ENCODE measurements at places on chromosomes 6 and 20.

DNA sequence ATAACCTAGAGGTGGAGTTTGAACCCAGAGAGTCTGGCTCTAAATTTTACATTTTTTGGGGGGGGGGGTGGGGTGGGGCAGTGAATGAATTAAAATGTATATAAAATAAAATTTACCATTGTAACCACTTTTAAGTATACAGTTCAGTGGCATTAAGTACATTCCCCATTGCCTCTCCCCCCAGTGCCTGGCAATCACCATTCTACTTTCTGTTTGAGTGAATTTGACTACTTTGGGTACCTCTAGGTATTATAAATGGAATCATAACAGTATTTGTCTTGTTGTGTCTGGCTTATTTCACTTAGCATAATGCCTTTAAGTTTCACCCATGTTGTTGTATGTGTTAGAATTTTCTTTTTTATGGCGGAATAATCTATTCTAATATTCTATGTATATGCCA, 2.7 kb downstream of the FAM110A start:
- DNase-seq, result no peak

DNA sequence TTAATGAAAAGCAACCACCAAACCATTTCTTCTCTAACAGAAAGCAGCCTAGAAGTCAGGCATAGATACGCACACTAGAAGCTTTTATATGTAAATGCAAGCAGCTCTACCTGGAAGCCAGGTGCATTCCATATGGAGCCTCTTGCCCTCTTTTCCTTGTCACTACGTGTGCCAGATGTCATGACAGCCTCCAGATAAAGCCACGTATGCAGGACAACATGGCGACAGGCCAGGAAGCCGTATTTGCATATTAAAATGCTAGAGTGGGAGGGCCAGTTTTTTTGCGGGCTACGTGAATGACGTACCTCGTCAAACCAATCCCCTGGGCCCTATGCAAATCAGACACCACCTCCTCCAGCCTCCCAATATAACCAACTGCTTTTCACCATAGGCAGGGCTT, 308.1 kb upstream of the SPTLC3 start:
- no peak for DNase-seq

DNA sequence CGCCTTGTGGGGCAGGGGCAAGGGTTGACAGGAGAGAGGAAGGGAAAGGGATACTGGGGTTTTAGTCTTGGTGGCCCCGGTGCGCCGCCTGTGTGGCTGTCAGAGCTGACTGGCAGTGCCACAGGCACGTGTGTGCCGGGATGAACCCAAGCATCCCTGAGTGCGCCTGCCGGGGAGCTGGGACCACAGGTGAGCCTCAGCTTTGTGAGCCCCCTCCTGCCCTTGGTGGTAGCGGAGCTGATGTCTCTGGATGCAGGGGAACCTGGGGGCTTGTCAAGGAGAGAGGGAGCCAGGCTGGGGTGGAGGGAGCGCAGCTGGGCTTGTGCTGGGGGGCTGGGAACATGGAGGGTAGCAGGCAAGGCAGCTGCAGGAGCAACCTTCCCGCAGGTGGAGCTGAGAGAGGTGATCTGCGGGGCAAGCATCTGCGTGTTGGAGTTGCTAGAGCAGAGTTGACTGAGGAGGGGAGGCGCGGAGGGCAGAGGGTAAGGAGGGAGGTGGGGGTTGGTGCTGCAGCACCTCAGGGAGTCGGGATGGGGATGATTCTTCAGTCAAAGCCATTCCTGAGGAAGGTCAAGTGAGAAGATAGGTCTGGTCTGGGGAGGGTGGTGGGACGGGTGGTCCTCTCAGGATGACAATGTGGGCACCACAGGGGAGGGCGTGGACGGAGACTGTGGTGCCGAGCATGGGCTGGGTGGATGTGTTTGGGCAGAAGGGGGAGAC, 28.1 kb downstream of the PYGB start:
- DNase-seq, result no peak

GRCh38 chr6:46914279-46914810, 7.4 kb downstream of the ADGRF5 start:
- no peak for DNase-seq

- DNase-seq, result no peak
Observed at GRCh38 chr6:85975957-85976356, 333.3 kb upstream of the SYNCRIP start.

DNA sequence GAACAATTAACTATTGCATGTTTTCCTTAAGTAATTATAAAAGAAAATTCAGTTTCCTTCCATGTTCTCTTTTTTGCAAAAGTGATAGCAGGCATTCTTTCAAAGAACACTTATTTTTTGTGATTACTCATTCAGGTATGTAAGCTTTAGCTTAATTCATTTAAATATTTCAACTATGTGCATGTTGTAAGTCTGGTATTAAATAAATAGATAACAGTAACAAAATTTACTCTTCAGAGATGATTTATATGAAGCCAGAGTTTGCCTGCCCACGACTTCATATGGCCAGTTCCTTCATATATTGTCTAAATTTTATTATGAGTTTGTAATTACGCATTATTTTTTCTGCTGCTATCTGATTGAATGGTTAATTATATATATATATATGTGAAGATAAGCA, 110.9 kb downstream of the ADGRG6 start:
- no peak for DNase-seq

DNA sequence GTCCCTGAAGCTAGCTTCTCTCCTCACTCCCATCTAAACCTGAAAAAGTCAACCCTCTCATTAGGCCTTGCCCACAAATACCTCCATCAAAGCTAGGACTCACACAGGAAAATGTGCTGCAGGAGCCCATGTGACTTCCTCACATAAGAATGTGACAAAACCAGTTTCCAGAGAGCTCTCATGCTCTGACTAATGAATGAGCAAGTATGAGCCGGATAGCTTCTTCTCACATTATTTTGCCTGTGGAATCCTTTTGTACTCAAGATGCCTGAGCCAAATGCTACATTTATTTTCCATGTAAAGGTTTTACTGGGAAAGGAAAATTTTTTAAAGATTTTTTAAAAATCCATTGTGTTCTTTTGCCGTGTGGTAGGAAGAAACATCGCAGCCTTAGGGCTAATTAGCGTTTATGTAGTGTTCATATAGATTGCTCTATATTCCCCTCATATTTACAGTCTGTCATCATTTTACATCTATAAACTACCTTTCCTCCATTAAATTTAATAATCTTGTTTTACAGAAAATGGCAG, 68.6 kb upstream of the CCN6 start:
- DNase-seq, result no peak

DNA sequence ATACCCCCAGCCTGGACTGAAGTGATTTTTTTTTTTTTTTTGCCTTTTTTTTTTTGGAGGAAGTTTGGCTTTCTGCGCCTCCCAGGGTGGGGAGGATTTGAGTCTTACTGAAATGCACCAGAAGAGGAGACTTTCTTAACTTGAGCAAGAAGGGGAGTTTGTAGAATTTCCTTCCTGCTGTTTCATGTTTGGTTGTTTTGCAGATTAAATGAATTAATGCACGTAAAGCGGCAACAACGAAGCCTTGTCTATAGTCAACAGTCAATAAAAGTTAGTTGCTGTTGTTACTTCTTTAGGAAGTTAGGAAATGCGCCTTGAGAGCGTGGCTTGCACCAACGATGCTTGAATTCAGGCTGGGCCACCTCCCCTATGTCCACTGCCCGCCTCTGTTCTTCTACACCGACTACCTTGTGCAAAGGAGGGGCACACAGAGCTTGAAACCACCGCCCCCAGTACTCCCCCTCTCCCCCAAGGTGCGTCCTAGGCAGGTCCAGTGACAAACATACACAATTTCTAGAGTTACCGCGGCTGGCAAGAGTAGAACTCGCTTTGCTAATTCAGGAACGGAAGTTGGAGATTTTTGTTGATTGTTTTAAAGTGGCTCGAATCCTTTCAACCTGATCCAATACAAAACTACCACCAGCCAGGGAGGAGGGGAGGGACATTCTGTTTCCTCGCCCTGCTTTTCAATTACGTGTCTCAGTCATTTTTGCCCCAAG, 830 bp upstream of the CYP24A1 start:
- no peak for DNase-seq

- no peak for DNase-seq
Observed at GRCh38 chr6:170212051-170212756, 78.7 kb downstream of the DLL1 start.

- DNase-seq, result no peak
Observed at GRCh38 chr6:53282741-53283140, 66.0 kb downstream of the ELOVL5 start.

- no peak for DNase-seq
Observed at GRCh38 chr20:50439539-50440453, 70.4 kb upstream of the PTPN1 start.

- no peak for DNase-seq
Observed at GRCh38 chr6:91132461-91132860, 545.6 kb upstream of the MAP3K7 start.

GRCh38 chr6:89199579-89199978, 17.6 kb downstream of the GABRR1 start:
- no peak for DNase-seq

GRCh38 chr6:106192824-106193223, 106.7 kb downstream of the PRDM1 start:
- DNase-seq, result no peak

GRCh38 chr20:51955756-51956155, 153.4 kb upstream of the SALL4 start:
- DNase-seq, result no peak

DNA sequence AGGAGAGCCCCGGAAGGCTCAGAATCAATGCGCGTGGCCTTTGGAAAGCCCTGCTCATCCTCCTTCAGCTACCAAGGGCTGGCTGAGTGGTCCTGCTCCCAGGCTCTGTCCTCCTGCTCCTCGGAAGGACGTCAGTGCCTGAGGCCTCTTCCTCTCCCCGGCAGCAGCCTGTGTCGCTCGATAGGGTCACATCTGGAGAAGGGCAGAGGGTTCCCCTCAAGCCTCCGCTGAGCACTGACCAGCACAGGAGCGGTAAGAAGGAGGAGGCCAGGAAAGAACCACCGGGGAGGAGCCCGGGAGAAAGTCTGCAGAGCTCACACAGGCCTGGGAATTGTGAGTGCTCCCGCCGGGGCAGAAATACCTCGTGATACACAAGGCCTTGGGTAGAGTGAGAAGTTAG, 21.2 kb downstream of the KIF25 start:
- DNase-seq, result no peak

DNA sequence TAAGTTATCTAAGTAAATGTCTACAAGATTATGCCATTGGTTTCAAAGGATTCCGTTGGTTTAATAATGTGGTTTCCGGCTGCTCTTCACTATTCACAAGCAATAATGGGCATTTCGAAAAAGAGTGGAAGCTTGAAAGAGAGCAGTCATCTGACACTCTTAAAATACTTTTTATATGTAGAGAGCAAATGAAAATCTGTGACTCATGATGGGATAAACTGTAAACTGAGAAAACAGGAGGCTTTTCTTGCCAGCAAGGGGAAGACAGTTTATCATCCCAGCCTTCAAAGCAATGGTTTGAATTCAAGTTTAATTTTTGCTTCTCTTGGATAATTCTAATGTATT, 145.7 kb downstream of the KHDC1L start:
- peak; percentile 80 for DNase-seq

DNA sequence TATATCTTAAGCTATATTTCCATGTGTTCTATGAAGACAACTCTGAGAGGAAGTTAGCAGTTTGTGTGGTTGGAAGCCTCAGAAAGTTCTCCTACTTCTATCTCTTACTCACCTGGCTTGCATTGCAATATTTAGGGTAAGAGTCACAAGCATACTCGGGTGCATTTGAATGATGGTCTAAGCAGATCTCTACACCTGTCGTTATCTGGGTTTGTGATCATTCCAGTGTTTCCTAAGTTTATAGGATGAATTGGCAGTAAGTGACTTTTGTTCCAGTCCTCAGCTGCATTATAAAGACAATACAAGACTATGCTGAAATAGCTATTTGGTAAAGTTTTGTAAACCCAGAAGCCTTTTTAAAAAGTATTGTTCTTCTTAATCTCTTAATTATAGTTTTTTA, 36.9 kb downstream of the CBFA2T2 start:
- DNase-seq, result no peak

DNA sequence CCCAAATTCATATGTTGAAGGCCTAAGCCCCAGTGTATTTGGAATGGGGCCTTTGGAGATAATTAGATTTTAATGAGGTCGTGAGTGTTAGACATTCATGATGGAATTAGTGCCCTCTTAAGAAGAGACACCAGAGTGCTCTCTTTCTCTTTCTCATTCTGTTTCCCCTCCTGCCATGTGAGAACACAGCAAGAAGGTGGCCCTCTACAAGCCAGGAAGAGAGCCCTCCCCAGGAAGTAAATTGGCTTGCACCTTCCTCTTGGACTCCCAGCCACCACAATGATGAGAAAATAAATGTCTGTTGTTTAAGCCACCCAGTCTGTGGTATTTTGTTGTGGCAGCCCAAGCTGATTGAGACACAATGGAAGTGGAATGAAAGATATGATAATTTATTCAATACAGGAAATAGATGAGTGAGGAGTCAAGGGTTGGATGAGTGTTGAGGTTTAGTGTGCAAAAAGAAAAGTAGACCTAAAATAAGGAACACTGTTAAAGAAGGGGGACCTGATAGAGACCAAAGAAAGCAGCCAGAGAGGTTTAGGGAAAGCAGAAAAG, 25.9 kb upstream of the ATXN1 start:
- no peak for DNase-seq

- DNase-seq, result no peak
Observed at GRCh38 chr6:37585523-37585905, 85.8 kb upstream of the CCDC167 start.

DNA sequence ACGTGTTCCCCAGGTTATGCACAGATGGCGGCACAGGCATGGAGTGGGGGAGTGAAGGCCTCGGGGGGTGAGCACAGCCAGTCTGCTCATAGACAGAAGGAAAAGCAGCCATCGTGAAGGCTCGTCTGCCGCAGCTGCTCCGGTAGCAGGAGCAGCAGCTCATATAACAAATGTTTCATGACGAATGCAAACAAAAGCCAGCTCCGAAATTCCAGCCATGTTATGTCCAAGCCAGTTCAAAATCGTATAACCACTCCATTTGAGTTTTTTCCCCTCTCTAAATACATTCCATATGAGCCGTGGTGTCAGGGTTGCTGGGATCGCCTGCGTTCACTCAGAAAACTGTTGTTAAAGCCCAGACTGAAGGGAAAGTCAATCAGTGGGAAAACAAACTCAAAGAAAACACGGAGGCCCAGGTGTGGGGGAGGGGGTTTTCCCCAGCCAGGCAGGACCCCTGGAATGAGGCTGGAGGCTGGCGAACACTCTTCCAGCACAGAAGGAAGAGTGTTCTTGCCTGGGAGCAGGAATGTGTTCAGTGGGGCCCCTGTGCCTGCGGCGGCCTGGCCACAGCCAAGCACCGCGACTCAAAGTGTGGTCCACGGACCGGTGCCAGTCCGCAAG, 280.4 kb upstream of the TAB2 start:
- DNase-seq, result no peak

DNA sequence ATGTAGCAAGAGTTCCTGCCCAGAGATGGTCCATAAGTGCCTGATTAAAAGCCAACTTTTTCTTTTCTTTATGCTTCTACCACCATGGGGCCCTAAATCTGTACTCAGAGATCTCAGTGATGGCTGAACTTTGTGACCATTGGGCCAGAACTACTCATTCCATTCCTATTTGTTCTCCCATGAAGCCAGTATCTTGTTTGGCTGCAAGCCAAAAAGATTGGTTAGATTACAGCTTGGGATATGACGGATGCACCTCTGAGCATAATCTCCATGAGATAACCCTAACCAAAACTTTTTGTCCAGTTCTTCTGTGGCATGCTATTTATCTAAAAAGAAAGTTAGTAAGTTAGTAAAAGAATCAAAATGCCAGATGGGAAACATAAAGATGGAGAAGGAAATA, 72.2 kb downstream of the PLCB4 start:
- no peak for DNase-seq

- DNase-seq, result no peak
Observed at GRCh38 chr20:18734525-18735189, 78.9 kb upstream of the SCP2D1 start.
